GM12864 (cell line): ENCODE measurements at places on chromosomes 13 and 19.

DNA sequence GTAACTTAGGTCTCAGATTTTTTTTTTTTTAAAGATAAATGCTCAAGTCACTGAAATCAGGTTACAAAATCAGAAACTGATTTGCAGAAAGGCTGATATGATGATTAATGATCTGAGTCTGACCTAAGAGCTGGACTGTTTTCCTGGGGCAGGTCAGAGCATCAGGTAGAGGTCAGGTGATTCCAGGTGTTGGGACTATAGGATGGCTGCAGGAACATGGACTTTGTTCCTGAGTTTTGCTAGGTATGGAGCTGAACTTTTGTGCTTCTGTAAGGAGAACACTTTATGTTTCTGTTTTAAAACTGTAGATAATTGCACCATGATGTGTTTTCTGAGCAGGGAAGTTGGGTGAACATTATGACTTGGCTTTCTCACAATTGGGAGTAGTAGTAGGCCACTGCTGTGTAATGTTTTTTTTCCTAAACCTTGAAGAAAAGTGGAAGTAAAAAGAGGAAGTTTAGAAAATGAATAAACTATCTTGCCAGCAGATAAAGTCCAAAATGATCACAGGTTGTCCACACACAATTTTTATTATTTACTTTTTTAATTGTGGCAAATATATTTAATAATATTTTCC lies 297.2 kb downstream of the DCT start:
- DNase-seq, result no peak

- no peak for DNase-seq
Observed at GRCh38 chr13:73820688-73821087, 313.5 kb downstream of the KLF12 start.

- DNase-seq, result no peak
Observed at GRCh38 chr13:30774214-30774730, 38.9 kb downstream of the ALOX5AP start.

- DNase-seq, result no peak
Observed at GRCh38 chr19:3333662-3334061, 32.7 kb upstream of the NFIC start.

DNA sequence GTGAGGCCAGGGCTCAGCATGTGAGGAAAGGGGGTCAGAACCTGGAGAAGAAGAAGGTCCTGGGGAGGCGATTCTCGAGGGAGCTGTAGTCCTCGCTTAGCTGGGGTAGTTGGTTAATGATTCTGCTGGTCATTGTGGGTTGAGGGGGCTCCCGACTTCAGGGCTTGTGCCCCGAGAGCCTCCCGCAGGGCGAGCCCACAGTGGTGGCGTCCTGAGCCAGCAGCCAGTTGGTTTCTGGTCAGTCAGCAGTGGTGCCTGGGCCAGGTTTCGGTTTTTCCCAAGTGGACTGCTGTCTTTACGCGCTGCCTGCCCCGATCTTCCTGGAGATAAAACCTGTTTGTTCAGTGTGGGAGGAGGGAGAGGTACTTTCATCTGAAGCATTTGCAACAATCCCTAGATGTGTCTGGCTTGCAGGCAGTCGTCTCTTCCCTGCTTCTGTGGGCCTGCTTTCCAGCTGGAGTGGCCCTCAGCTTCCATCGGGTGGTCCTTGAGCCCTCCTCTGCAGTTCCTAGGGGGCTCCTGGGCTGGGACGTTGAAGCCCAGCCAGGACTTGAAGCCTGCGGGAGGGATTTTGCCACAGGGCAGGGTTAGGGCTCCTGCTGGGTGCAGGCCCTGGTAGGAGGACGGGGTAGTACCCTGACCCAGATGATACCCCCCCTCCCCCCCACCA lies 3.2 kb downstream of the PTBP1 start:
- DNase-seq, result no peak
